ENCODE measurements at places on chromosomes 16 and 17.
A peak's percentile ranks its signal among the peaks of the same experiment; 100 is the strongest.

DNA sequence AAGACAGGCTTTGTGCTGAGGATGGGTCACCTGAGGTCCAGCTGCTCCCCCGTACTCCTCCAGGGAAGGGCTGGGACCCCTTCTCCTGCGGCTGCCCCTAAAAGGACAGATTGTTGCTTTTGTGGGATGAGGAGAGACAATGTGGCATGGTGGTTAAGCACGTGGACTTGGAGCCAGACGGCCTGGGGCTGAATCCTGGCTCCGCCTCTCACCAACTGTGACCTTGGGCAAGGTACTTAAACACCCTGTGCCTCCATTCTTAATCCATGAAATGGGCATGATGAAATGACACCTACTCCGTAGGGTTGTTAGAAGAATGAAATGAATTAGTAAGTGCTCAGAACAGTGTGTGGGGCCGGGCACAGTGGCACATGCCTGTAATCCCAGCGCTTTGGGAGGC is 39.6 kb upstream of the PLCG2 start:
- no peak for DNase-seq

DNA sequence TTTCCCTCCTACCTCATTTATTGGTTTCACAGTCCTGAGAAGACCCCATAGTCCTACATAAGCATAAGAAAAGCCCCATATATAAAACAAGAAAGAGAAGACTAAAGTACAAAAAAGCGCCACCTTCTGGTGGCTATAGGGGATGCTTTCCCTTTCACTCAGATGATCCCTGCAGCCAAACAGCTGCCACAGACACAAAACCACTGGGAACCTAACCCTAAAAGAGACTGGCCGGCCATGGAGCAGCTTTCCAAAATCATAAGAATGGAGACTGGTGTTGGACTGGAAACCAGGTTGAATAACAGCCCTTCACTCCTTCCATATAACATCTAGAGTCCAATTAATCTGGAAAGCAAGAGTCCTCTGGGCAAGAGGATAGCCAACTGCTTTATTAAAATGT is 11.4 kb downstream of the DYNC1LI2 start:
- DNase-seq: peak; percentile 43

- DNase-seq: no peak
Observed at GRCh38 chr16:56916571-56917403, 15.2 kb upstream of the HERPUD1 start.

DNA sequence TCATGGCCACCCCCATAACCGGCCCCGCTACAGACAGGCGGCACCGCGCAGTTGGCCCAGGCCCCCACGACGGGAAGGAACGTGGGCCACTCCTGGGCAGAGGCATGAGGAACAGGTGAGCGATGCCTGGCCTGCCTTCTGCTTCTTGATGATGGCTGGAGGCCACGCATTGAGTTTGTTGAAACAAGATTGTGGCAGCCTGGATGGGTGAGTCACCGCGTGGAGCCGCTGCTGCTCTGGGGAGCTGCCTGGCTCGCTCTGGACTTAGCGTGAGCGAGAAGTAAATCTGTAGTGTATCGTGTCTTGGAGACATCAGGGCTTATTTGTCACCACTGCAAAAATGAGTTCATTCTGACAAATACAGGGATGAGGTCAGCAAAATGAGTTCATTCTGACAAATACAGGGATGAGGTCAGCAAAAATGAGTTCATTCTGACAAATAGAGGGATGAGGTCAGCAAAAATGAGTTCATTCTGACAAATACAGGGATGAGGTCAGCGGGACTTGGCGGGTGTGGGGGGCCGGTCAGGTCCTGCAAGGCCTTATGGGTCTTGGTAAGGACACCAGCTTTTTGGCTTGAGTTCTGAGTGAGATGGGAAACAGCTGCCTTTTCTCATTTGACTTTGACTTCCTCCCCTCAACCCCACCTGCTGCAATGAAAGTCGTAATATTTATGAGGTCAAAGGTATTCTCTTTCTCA is 93.0 kb downstream of the SEC14L1 start:
- peak; percentile 95 for DNase-seq

DNA sequence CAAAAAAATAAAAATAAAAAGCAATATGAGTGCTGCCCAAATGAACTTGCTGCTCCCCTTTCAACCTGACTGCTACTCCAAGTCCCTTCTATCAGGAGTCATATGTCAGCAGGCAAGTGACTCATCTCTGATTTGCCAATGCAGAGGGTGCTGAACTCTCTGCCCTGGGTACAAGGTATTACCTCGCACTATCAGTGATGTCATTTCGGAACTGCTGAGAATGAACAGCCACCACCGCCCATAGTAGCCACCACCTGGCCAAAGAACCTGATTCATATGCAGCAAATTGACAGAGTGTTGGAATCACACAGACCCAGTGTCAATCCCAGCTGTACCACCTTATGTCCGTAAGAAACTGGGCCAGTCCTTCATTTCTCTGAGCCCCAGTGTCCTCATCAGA is 31.2 kb downstream of the LYRM9 start:
- no peak for DNase-seq

GRCh38 chr16:27406511-27407128 is 4.6 kb downstream of the IL21R start:
- DNase-seq: no peak

DNA sequence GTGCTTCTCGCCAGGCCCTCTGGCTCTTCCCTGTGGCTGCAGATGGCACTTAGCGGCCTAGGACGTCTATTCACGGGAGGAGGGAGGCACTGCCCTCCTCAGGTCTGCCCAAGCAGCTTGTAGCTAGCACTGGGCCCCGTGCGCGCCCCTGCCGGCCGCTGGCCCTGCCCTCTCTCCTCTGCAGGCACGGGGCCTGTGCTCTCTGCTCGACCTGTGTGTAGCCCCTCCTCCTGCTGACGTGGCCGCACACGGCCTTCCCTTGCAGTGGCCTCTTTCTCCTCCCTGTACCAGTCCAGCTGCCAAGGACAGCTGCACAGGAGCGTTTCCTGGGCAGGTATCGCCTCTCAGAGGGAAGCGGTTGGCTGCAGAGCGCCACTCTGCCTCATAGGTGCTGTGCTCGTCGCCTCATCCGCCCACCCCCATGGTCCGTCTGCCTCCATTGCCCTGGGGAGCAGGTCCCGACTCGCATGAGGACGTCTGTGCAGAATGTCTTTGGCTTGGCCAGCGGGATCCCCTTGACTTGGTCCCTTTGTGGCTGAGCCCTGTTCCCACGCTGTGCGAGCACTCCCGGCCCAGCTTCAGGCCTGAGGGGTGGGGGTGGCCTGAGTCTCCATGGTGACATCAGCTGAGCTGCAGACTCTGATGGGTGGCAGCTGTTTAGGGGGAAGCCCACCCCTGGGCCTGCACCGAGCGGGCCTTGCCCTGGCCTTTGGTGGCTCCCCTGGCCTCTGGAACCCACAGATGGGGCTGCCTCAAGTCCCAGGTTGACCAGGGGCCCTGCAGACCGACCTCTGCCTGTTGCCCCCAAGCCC is 34.6 kb downstream of the TSC2 start:
- peak; percentile 32 for DNase-seq

GRCh38 chr16:29141586-29142324 is 156.9 kb downstream of the LAT start:
- DNase-seq: no peak

GRCh38 chr16:67987460-67988160 is 7.3 kb upstream of the DPEP3 start:
- DNase-seq: no peak

GRCh38 chr16:31202414-31203375 is at the start of gene PYCARD:
Gene PYCARD (minus strand): TSS chr16:31202760. CDS start chr16:31202690, 70 bp downstream.
- DNase-seq: peak; percentile 58

GRCh38 chr16:20107083-20107482 is 33.4 kb upstream of the GPR139 start:
- DNase-seq: no peak

DNA sequence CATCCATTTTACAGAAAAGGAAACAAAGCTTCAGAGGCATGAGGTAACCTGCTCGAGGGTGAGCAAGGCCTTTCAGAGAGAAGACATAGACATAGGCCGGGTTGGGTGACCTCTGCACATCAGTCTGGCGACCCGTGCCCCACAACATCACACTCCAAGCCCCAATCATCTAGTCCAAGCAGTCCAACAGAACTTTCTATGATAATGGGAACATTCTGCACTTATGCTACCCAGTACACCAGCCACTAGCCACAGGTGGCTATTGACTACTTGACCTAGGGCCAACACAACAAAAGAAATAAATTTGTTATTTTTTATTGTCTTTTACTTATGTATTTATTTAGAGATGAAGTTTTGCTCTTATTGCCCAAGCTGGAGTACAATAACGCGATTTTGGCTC is 20.8 kb downstream of the MYH11 start:
- DNase-seq: no peak

DNA sequence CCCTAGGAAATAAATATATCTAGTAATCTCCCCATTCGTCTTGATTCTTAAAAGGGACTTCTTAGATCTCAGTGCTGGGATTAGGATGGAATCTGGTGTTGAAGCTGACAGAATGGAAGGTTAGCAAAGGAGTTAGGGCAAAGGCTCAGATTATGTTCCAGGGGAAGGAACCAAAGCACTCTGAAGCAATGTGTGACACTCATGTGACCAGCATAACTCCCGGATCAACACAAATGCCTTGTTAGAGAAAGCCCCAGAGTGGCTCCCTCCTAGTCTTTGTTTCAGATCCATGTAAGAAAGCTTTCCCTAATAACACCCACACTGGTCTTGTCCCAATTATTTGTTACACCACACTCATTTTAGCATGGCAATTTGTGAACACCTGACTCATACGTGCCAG is 62.6 kb upstream of the ERN1 start:
- DNase-seq: no peak

GRCh38 chr16:72536723-72537435 is 364.9 kb upstream of the PMFBP1 start:
- DNase-seq: peak; percentile 65

GRCh38 chr17:65039336-65039988 is 17.1 kb downstream of the GNA13 start:
- DNase-seq: no peak

DNA sequence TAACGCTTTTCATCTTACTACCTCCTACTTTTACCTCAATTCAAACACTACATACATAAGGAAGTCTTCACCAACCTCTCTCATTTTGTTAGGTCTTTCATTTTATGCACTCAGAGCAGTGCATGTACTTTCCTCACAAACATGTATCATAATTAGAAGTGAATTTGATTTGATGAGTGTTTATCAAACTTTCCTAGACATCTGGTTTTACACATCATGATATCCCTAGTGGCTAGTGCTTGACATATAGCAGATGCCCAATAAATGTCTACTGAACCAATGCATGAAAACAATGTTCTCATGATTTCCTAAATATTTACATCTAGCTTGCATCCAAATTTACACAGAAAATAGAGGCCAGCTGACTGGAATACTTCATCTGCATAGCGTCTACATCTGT is 323.4 kb upstream of the KIF2B start:
- DNase-seq: no peak

- DNase-seq: no peak
Observed at GRCh38 chr17:41578538-41578937, 6.7 kb upstream of the KRT9 start.

- peak; percentile 94 for DNase-seq
Observed at GRCh38 chr17:2230877-2231276, 72.7 kb downstream of the SMG6 start.

- DNase-seq: no peak
Observed at GRCh38 chr16:66908116-66908515, 10.6 kb downstream of the CDH16 start.

- DNase-seq: no peak
Observed at GRCh38 chr16:67733734-67734470, 14.8 kb upstream of the GFOD2 start.

GRCh38 chr17:73301369-73301768 is 10.4 kb downstream of the CDC42EP4 start:
- DNase-seq: no peak

- no peak for DNase-seq
Observed at GRCh38 chr16:88719267-88719932, 13.1 kb downstream of the CTU2 start.

GRCh38 chr16:4684763-4685162 is 8.6 kb upstream of the NUDT16L1 start:
- DNase-seq: no peak

GRCh38 chr17:9195411-9195810 is 174.1 kb downstream of the NTN1 start:
- no peak for DNase-seq

DNA sequence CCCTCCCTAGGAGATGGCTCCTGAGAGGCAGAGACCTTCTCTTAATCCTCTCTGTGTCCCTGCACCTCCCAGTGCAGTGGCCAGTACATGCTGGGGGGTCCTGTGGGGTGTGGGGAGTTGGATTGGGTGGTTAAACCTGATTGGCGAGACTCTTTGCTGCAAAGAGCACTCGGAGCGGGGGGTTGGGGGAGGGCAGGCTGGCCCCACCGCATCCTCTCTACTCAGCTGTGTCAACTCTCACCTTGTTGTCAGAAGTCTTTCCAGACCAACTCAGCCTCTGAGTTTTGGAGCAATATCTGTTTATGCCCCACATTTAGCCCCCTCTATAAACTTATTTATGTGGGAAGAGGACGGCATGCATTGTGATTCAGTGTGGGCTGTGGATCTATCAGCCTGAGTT is 40.0 kb downstream of the SMARCE1 start:
- no peak for DNase-seq

- peak; percentile 80 for DNase-seq
Observed at GRCh38 chr16:4315186-4316107, at the start of gene GLIS2. Gene GLIS2 (plus strand): TSS chr16:4316067. CDS start chr16:4332281, 16,214 bp downstream.

DNA sequence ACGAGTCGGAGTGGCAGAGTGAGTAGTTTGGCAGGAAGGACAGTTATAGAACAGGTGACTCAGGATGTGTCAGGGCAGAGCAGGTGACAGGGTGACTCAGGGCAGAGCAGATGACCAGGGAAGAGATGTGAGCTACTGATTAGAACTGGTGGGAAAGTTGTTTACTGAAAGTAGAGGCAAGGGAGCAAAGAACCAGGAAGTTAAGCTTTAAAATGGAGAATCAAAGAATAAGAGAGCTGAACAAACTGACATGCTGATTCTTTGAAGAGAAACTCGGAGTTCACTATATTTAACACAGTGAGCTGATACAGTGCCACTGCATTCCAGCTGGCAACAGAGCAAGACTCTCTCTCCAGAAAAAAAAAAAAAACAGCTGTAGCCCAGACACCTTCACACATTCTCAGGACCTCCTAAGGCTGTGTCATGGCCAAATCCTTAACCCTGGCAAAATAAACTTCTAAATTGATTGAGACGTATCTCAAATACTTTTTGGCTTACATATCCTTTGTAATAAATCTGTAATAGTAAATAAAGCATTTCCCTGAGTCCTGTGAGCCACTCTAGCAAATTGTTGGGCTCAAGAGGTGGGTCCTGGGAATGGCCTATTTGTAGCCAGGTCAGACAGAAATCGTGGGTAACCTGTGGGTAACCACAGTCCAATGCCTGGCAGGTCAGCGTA is 12.3 kb upstream of the UBE2I start:
- DNase-seq: peak; percentile 56

GRCh38 chr17:6677158-6677831 is 25.7 kb downstream of the C17orf100 start:
- peak; percentile 18 for DNase-seq
